ENCODE measurements at places on chromosomes 4 and X.

DNA sequence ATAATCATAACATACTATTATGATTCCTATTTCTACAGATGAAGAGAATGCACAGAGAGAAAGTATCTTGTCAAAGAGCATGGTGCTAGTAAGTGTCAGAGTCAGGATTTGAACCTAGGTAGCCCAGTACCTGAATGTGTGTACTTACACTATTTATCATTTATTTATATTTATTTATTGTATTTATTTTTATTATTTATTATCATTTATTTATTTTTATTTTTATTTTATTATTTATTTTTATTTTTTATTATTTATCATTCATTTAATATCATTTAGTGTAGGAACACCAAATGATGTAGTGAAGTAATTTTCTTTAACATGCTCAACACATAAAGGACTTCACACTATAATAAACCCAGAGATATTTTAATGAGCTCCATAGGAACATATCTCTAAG is 209.4 kb upstream of the ZFP42 start:
- DNase-seq, result no peak

- DNase-seq, result no peak
Measured at GRCh38 chr4:56195025-56195424, 192.3 kb downstream of the AASDH start.

DNA sequence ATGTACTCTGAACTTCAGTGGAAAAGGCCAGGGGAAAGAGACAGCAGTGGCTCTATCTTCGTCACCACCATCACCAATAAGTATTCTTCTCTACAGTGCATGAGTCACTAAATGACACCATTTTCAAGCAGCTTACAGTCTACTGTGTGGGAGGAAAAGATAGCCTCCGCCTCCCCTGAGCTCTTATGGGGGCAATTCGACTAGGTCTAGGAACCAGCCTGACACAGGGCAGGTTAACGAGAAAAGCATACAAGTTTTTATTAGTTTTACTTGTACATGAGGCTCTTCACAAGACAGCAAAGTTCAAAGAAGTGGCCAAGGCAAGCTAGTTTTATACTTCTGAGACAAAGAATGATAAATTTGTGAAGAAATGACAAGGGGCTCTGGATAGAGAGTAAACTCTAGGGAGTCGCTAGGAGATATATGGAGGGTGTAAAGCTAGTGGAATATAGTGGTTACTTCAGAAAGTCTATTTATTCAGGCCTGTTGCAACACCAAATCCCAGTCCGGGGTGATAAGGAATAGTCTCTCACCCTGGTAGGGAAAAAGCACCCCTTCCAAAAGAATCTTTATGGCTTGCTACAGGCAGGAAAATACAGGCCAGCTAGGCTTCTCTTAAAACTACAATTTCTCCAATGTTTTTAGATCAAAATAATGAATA is 49.7 kb downstream of the SCD5 start:
- DNase-seq, result no peak

- DNase-seq, result no peak
Measured at GRCh38 chr4:138217567-138217966, 24.6 kb downstream of the SLC7A11 start.

DNA sequence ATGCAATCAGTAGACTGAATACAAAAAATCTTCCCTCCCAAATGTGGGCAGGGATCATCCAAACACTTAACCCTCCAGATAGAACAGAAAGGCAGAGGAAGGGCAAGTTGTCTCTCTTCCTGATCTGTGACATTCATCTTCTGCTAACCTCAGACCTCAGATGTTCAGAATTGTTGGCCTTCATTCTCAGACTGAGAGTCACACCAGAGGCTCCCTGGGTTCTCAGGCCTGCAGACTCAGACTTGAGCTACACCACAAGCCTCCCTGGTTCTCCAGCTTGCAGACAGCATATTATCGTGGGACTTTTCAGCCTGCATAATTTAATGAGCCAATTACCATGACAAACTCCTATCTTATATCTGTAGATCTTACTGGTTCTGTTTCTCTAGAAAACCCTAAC is 1471.6 kb upstream of the ADGRL3 start:
- no peak for DNase-seq

- no peak for DNase-seq
Measured at GRCh38 chrX:6821730-6822129, 286.8 kb upstream of the VCX3A start.

DNA sequence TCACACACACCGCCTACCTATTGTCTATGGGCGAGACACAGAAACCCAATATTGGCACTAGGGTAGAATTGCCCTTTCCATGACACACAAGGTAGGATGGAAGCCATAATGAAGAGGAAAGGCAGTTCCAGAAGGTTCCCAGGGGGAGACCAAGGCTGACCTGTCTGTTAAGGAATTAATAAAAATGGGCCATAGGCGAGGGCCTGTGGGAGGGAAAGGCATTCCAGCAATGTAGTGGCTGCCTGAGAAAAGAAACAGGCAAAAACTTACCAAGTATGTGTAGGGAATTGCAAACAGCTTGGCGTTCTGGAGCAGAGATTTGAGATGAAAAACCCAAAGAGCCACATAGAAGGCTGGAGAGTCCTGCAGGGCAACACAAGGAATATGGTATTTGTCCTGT is 19.1 kb downstream of the MAGED2 start:
- no peak for DNase-seq

DNA sequence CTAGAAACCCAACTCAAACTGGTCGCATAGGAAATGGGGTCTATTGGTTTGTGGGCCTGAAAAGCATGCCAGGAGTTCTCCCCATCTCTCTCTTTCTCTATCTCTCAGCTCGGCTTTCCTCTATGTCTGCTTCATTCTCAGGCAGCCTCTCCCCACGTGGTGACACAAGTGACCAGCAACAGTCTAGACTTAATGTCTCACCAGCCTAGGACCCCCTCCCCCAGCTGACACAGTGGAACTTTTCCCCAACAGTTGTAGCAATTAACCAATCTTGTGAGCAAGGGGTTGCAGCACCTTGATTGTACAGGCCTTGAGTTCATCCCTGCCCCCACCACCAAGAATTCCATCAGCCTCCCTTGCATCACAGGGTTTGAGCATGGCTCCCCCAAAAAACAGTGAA is 159.8 kb upstream of the KIT start:
- DNase-seq, result no peak

GRCh38 chrX:109448282-109448938 is 33.5 kb downstream of the GUCY2F start:
- DNase-seq, result peak; percentile 80

DNA sequence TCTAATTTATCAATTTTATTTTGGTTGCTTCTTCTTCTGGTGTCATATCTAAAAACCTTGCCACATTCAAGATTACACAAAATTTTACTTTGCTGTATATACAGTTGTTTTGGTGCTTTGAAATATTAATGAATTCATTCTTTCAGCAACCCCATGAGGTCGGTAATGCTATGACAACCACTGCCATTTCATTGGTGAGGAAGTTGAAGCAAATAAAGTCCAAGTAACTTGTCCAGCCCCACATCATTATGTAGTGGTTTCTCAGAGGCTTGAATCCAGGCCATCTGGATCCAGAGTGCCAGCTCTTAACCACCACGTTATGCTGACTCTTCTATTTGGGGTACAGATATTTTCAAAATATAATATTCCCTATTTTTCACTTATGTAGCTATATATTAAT is 42.2 kb downstream of the UGT2A3 start:
- DNase-seq, result no peak

GRCh38 chr4:133982533-133983224 is 218.9 kb downstream of the PABPC4L start:
- no peak for DNase-seq

DNA sequence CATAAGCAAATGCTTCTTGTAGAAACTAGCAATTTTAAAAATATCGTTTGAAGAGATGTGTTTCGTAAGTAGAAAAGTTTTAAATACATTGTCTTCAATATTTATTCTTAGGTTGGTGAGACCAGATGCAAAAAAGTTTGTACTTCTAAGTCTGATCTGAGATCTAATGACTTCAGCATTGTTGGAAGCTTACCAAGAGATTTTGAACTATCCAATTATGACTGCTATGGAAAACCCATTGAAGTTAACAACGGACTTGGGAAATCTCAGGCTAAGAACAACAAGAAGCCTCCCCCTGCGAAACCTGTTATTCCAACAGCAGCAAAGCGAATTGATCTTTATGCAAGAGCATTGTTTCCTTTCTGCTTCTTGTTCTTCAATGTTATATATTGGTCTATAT is 50.2 kb upstream of the GRIA2 start:
- no peak for DNase-seq

GRCh38 chr4:114782415-114783214 is 184.0 kb downstream of the UGT8 start:
- peak; percentile 74 for DNase-seq

DNA sequence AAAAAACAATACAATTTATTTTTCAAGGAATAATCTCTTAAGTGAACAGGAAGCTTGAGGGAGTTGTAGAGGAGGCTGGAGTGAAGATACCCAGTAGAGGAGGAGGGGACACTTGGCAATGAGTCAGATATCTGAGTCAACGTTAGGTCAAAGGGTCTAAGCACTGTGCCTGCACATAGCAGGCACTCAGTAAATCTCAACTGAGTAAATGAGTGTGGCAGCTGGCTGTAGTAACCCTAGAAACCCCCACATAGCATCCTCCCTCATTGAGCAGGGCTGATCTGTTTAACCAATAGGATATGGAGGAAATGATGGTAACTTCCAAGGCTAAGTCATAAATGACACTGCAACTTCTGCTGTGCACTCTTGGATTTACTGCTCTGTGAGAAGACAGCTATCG is 186.0 kb upstream of the FAM241A start:
- DNase-seq, result no peak

- DNase-seq, result no peak
Measured at GRCh38 chrX:103360092-103360491, 3.8 kb downstream of the TCEAL9 start.

GRCh38 chr4:126737899-126738526 is 894.7 kb upstream of the INTU start:
- DNase-seq, result no peak

DNA sequence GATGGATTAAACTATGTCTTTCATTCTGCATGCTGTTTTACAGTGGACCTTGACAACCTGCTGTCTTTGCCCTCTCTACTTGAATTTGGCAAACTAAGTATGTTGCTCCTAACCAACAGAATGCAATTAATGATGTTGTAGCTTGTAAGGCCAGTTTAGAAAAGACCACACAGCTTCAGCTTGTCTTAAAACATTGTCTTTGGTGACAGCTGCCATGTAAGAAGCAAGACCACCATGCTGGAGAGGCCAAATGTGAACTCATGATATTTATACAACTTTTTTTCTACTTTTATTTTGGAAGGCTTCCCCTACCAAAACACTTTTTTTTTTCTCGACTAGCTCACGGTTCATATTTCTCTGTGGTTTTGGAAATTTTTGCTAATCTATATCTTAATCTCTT is 278.0 kb upstream of the GNPDA2 start:
- no peak for DNase-seq

- DNase-seq, result no peak
Measured at GRCh38 chr4:56606385-56606784, 74.7 kb downstream of the HOPX start.

DNA sequence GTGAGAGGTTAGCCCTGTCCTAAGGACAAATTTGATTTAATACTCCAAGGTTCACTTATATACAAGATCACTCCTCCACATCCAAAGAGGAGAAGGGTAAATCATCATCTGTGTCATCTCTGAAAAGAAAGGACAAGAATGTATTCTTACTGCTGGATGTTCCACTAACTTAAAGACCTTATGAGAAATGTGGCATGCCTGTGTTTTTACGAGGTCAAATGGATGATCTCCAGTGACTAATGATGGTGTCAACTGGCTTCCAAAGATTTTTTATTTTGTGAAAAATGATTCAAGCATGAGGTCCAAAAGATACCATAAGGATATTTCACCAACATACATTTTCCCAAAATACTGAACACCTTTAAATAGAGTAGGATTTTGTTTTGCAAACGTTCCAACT is 143.4 kb downstream of the PTCHD1 start:
- DNase-seq, result no peak

GRCh38 chr4:87354168-87355102 is 31.8 kb upstream of the HSD17B13 start:
- DNase-seq, result no peak

DNA sequence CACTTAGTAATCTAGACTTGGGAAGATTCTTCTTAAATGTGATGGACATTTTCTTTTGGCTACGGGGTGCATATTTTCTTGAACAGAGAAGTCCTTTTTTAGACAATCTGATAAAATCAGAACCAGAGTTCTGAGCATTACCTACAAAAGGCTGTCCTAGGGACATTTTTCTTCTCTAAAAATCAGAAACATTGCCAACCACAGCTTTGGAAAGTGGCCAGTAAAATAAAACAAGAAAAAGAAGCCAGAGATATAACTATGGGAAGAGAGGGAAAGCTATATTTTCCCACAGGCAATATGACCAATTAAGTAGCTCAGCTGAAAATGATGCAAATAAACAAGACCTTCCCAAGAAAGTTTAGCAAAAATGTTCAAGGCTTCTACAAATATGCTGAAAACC is 55.9 kb downstream of the MXRA5 start:
- no peak for DNase-seq

DNA sequence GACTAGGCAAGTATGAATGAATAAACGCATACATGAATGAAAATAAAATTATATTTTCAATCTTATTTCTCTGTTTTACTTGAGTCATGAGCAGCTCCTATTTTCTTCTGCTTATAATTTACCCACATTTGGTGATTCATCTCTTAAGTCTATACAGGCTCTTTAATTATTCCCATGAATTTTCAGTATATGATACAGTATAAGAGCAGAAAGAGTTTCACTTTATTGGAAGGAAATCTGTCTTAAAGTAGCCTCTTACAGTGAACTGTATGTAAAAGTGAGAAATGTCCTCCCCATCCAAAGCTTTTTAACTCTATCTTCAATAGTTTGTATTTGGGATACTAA is 50.8 kb downstream of the TMEM165 start:
- DNase-seq, result no peak

DNA sequence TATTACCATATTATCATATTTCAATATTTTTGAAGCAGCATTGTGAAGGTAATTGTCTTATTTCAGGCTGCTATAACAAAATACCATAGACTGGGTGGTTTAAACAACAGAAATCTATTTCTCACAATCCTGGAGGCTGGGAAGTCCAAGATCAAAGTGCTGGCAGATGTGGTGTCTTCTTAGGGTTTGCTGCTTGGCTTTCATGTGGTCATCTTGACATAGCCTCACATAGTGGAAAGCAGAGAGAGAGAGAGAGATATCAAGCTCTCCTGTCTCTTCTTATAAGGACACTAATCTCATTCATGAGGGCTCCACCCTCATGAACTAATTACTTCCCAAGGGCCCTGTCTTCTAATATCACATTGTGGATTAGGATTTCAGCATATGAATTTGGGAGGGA is 119.7 kb upstream of the NUDT6 start:
- DNase-seq, result no peak

Measured in NCI-H1105 (cell line).